ENCODE measurements at places on chromosomes 2 and 18.

GRCh38 chr2:219569041-219569440 is 2.3 kb downstream of the OBSL1 start:
- no peak for DNase-seq

DNA sequence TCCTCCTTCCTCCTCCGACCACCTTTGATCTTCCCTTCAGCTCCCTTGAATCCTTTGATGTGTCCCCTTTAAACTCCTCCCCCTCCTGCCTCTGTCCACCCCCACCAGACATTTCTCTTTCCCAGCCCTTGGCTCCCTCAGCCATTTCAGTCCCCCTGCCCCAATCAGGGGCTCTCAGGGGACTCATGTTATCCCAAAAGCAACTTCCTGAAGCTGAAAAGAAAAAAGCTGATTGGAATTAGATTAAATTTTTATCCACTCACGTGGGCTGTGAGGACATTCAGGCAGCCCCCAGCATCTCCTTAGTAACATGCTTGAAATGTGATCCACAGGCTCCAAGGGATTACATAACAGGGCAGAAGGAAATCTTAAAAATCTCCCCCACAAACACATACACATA is 81.3 kb downstream of the NEURL3 start:
- no peak for DNase-seq

DNA sequence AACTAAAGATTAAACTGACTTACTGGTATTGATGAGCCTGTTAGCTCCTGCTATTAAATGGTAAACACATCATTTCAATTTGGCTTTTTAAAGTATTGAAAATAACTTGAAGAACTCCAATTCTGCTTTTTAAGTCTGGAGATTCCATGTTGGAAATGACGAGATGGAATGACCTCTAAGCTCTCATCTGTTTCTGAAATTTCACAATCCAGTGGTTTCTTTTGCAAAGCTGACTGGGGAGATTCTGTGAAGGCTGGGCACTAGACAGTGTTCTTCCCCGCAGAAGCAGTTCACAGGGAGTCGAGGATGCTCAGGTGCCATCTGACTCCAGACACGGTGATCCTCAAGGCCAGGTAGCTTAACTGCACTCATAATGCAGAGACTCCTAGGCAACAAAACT is 44.7 kb downstream of the DHRS9 start:
- DNase-seq: no peak

DNA sequence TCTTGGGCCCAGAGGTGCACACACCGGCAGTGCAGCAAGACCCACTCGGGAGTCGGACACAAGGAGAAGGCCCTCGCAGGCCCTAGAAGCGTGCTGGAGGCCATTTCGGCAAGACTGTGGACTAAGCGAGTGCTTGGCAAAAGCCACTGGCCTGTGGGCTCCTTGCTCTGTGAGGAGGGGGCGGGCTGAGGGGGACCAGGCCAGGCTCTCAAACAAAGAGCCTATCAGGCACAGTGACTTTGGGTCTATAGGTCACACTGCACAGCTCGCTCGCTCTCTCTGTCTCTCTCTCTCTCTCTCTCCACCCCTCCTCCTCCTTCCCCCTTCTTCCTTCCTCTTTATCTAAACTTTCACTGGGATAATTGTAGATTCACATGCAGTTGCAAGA is 23.6 kb upstream of the ZCCHC2 start:
- DNase-seq: no peak

DNA sequence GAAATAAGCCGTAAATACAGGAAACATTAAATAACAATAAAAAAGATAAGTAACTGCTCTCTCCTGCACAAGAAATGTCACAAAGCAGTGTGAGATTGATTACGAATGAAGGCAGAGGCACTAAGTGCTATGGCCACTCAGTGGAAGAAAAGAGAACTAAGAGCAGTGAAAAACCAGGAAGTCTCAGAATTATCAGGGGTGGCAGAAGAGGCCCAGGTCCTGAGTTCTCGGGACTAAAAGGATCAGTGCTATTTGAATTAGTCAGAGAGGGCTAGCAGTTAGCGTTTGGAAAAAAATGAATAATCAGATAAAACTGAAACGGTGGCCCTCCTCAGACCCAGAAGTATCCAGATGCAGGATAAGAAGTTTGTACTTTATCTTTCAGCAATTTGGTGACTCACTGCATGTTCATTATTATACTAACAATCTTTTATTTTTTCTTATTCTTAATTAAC is 367.1 kb downstream of the ZEB2 start:
- no peak for DNase-seq

DNA sequence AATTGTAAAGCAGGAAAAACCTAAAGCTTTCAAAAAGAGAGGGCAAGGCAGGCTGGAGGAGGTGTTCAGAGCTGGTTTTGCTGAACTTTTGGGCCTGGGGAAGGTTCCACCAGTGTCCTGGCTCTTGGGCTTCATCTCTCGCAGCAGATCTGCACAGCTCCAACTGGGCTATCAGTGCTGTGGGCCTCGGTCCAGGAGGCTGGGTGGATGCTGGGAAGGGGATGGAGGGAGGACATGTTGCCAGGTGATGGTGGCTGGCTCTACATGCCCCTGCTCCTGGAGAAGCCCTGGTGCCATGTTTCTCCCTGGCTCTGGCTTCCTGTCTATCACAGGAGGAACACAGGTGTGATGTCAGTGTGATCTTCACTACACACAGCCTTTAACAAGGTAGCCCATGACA is 187.1 kb downstream of the SH3RF3 start:
- DNase-seq: no peak

- no peak for DNase-seq
These were observed 260.9 kb downstream of the LPIN1 start for GRCh38 chr2:12007282-12007681.

GRCh38 chr18:45935591-45936335 is 31.4 kb downstream of the EPG5 start:
- no peak for DNase-seq

- DNase-seq: no peak
These were observed 172.9 kb downstream of the EPHA4 start for GRCh38 chr2:221399183-221399582.

GRCh38 chr2:55169915-55170314 is 62.2 kb downstream of the CLHC1 start:
- DNase-seq: no peak

DNA sequence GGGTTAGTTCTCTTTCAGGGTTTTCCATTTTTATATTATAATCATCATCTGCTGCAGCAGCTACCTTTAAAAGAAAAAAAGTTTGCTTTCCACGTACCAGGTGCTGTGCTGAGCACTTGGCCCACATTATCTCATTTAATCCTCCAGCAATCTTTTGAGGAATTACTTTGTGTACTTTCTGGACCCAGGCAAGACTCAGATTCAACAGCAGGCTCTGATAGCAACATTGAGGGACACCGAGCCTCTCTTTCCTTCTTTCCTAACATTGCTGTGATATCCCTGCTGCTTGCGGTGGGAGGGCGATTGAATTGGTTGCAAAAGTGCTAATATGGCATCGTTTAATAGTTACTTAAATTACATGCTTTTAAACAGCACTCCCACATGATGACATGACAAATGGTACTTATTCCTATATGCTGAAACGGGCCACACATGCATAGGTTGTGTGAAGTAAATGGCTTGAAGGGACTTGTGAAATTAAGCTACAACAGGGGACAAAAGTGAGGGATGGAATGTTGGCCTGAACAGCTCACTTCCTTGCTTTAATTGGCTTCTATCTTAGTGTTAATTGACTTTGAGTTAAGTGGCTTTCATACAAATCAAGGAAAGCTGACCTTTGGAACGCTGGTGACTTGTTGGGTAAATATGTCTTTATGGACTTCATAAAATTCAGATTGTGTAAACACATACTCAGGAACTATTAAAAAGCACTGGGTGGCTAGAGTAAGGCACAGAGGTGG is 21.2 kb downstream of the SPRED2 start:
- no peak for DNase-seq

Data from T47D (cell line).